ENCODE measurements at places on chromosomes 5 and 9.

- no peak for DNase-seq
These were observed 234.8 kb upstream of the ISL1 start for GRCh38 chr5:51148437-51148836.

DNA sequence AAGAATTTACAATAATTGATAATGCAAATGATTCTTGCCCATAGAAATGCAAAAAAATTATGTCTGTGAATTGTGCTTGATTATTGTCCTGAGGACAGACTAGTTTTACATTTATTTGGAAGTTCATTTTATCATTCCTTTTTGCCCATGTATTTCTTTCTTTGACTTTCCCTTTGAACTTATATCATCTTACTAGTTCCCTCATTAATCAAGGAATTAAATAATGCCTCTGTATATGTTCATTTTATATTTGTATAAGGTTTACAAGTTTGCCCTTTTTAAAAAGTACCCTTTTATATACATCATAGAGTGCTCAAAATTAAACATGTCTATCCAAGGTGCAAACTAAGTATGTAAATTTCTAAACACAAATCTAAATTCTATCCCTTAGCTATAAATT is 501.6 kb downstream of the NTRK2 start:
- no peak for DNase-seq

GRCh38 chr5:107719034-107719606 is 48.4 kb upstream of the EFNA5 start:
- DNase-seq = no peak

GRCh38 chr9:133528876-133529241 is 4.1 kb upstream of the MYMK start:
- DNase-seq = no peak

Measured in LNCaP clone FGC (cell line).